NCI-H524 treated with DMSO at 0.1 percent for 48 hours (cell line): ENCODE measurements at places on chromosomes 1 and 21.

GRCh38 chr1:80837066-80837465, 963.7 kb upstream of the ADGRL2 start:
- DNase-seq: peak; percentile 70

- no peak for DNase-seq
These were observed 9.2 kb downstream of the VANGL1 start for GRCh38 chr1:115650961-115651360.

GRCh38 chr1:38258085-38258627, 211.6 kb upstream of the POU3F1 start:
- no peak for DNase-seq

GRCh38 chr21:28742527-28742926, 250.2 kb downstream of the LTN1 start:
- no peak for DNase-seq

DNA sequence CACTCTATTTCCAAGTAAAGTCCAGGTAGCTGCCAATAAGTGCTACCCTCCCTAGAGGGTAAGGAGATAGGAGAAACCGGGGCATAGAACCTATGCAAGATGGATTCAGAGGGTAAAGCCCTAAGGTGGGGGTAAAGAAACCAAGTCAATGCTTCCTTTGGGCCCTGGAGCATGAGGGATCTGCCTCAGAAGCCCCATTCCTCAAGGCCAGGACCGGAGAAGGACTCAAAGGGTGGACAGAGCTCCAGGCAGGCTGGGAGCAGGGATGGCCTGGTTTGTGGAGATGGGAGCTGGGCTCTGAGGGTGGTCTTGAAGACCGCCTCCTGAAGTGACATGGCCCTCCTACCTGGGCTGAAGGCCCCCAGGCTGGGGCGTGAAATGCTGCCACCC, 3.9 kb downstream of the EPHA2 start:
- DNase-seq: no peak
